Nucleus accumbens (tissue), 56 donors: ENCODE measurements at places on chromosomes 11 and 22.

GRCh38 chr22:19058713-19059451, 63.3 kb downstream of the DGCR2 start:
- no peak for DNase-seq

DNA sequence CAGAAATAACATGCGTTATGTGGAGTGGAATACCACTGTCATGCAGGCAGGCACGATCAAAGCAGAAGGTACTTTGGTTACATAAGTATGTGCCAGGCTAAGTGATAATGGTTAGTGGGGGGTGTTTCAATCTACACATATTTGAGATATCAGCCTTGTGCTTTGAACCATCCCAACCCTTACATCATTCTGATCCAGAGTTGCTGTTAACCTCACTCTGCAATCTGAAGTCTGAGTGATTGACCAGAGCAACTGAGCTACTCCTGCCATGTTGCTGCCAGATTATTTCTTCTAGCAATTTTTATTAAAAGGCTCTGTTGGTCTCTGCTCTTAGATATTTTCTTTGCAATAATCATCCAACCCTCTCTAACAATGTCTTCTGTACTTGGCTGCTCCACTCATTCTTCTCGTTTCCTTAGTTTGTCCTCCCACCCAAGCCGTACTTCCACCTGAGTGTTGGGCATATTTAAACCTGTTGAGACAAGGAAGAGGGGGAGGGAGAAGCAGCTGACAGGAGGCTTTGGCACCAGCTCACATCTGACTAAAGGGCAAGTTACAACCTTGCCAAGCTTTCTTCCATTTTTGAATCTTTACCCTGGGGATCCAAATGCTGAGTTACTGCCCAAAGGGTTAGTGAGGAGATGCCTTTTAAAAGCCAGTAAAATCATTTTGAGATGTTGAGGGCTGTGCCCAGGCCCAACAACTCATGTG, 114.1 kb upstream of the SESN3 start:
- DNase-seq: no peak

DNA sequence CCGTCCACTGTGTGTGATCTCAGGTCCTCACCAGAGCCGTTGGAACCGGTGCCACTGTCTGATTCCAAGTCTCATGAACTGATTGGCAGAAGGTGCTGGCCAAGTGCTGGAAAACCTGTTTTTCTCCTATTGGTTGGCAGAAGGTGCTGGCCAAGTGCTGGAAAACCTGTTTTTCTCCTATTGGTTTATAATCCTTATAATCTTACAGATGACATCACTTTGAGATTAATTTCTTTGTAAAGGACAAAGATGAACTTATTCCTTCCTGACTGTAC, 1106.3 kb downstream of the BRD1 start:
- DNase-seq: no peak

DNA sequence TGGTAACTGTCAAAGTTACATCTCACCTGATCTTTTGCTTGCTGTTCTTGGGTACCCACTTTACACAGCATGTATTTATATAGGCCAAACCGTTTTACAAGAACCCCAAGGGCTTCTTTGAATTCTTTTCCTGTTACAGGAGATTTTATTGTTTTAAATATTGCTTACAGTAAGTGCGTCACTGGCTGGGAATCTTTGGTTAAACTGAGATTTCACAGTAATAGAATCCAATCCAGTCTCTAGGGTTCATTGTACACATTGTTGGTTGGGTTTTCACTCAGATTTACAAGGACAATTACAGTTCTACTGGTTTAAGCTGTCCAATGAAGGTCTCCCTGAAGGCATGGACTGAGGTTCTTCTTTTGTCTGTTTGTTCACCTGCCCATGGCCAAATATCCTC, 171.7 kb downstream of the INSC start:
- no peak for DNase-seq

- DNase-seq: no peak
Measured at GRCh38 chr11:45967506-45967905, 45.0 kb downstream of the LARGE2 start.

- no peak for DNase-seq
Measured at GRCh38 chr22:23271597-23271908, 91.2 kb downstream of the BCR start.

DNA sequence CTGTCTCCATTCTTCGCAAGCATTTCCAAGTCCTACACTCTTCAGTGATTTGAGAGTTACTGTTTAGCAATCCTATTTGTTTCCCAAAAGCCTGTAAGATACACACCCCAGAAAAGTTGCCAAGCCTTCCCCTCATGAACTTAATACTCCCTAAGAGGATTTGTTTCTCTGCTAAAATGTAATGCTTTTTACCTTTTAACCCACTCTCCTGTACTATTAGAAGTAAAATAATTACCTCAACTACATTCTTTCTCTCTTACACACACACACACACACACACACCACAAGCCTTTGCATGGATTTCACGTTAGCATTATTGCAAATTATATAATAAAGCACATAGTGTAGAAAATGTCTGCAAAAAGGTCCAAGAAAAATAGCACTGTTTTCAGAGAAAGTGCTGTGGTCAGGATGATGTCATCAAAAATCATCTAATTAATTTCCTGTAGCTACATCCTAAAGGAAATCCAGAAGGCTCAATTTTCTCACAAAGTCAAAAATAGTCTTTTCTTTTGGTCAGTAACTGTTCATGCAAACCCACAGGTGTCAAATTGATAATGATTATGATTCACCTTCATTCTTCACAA, 364.1 kb upstream of the PITPNB start:
- DNase-seq: no peak

GRCh38 chr11:66684635-66685034, 6.9 kb upstream of the RBM4B start:
- no peak for DNase-seq

DNA sequence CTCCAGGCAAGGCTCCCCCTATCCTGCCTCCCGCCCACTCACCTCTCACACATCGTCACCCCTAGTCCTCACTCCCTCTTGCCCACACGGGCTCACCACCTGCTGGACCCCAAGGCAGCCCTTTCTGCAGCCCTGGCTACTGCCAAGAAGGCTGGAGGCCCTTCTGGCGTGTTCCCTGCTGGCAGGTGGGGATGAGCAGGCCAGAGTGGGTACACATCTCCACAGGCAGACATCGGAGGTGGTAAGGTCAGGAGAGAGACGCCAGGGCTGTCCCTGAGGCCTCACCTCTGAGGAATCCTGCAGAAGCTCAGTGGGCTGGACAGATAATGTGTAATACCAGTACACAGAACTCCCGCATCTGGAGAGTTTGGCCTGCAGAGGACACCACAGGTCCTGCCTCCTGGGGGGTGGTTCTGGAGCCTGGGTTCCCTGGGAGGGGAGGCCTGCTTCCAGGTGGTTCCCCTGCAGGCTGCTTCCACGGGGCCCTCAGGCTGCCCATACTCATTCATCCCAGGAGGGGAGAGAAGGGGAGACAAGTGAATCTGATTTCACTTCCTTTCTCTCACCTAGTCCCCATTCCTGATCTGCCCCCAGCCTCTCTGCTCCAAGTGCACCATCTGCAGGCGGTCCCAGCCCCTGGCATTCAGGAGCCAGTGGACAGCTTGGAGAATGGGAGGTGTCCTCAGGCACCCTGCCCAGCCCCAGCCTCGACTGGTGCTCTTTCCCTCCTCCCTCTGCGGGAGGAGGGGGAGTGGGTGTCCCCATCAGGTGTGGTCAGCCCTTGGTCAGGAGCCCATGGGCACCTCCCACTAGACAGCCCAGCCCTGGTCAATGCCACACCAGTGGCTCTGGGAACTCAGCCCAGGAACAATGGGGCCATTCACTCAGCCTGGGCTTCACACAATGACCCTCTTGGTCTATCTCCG, 6.1 kb upstream of the CHST1 start:
- DNase-seq: peak; percentile 69

DNA sequence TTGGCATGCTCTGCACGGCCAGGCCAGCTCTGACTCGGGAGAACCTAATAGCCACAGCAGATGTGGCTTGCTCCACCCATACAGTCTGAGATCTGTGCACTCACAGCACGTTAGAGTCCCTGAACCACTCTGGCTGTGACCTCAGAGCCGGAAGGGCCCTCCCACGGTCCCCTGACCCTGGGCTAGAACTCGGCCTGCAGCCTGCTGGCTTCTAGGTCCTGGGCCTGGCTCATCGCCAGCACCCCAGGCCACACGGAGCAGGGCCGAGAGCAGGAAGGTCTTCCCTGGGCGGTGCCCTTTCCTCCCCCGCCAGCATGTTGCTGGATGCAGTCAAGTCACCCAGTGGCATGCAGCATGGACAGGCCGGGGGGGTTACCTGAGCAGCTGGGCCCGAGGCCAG, 35.3 kb upstream of the TTLL12 start:
- no peak for DNase-seq

DNA sequence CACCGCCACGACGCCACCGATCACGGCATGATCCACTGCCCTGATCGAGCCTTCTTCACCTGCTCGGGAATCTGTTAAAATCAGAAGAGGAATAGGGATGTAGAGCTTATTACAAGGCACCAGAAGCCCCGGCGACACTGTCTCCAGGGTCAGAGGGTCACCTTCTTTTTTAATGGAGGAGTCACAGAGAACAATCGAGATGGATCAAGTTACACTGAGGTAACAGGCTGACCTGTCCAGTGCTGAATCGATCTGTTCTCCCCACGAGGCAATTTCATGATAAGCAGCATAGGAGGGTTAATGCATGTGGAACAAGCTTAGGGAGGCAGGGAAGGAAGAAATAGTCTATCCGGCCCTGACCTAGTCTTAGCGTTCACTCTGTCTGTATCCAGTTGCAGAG, 325.5 kb downstream of the CADM1 start:
- no peak for DNase-seq

DNA sequence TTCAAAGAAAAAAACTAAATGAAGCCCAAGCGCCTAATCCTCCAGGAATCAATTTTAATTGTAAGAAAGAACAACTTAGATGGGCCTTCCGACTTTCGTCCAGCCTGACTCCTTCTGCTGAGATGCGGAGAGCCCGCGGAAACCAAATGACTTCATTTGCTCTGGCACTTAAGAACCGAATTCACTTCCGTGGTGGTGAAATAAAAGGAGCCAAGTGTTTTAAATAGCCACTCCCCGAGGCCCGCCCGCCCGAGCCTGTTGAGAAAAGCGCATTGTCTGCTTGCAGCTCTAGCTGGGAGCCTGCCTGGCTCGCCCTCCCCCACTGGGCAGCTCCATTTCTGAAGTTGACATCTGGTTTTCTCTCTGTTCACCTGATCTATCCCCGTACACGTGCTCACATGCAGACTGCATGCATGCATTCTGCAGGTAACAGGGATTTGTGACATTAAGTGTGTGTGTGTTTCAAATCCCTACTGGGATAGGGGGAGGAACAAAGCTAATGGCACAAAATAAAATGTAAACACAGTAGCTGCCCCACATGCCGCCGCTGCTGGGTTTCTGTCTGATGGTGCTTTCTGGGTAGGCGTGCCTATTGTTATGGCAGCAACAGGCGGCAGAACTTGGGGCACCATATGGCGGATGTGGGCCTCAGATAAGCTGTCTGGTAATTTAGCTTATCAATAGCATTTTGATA, 6.2 kb downstream of the TEAD1 start:
- peak; percentile 82 for DNase-seq

DNA sequence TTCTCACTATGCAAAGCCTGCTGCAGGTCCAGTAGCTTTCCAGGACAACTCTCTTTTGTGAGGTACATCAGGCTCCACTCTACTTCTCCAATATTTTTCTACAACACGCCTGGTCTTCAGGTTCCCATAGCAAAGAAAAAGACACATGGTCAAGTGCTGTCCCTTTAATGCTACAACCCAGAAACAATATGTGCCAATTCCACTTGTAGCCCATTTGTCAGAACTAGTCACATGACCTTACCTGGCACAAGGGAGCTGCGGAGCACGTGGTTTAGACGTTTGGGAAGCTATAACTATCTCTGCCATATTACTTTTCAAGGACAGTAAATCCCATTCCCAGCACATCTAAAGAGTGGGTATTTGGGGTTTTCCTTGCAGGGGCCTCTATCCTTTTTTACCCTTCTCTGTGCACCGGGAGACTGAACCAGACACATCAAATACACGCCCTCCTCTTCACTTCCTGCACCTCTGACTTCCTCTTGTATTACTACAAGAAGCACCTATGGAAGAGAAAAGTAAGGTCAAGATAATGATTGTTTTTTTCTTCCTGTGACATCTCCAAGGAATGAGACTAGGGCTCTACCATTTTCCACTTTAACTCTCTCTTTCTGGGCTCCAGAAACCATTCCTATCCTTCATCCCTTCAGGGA, 237.6 kb downstream of the ETS1 start:
- no peak for DNase-seq

DNA sequence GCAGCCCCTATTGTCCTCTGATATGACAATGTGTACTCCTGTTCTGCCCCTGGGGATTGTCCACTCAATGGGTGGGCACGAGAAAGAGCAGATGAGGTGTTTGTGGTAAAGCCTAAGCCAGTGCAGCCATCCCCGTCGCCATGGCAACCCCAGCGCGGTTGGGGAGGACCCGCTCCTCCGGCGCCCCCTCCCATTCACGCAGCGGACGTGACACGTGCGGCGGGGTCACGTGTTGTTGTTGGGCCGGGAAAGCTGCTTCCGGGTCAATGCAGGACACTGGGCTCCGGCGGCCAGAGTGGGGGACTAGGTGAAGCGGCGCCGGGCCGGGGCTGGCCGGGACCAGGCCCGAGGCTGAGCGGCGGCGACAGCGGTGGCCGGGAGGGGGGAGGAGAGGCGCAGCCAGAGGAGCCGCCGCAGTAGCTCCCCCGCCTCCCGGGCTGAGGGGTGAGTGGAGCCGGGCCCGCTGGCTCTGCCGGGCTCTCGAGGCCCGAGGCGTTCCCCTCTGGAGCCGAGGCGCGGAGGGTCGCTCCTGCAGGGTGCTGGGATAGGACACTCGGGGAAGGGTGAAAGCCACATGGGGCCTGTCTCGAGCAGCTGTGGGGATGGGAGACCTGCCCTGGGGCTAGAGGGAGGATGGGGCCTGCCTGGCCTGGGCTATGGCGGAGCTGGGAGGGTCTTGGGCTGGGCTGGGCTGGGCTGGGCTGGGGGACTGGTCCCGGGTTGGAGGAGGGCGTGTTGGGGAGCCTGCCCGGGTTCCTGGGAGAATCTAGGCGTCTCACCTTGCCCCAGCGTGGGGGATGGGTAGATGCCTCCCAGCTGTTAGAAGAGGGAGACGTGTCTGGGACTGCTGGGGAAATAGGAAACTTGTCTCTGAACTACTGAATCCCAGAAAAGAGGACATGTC, at the start of gene TBCEL:
Gene TBCEL, plus strand, starts transcription at position 255 of the 904 bp plus-strand sequence. CDS start 21,589 bp downstream, outside the sequence.
- DNase-seq: peak; percentile 89

GRCh38 chr11:19924311-19924710, 211.7 kb downstream of the NAV2 start:
- DNase-seq: no peak

DNA sequence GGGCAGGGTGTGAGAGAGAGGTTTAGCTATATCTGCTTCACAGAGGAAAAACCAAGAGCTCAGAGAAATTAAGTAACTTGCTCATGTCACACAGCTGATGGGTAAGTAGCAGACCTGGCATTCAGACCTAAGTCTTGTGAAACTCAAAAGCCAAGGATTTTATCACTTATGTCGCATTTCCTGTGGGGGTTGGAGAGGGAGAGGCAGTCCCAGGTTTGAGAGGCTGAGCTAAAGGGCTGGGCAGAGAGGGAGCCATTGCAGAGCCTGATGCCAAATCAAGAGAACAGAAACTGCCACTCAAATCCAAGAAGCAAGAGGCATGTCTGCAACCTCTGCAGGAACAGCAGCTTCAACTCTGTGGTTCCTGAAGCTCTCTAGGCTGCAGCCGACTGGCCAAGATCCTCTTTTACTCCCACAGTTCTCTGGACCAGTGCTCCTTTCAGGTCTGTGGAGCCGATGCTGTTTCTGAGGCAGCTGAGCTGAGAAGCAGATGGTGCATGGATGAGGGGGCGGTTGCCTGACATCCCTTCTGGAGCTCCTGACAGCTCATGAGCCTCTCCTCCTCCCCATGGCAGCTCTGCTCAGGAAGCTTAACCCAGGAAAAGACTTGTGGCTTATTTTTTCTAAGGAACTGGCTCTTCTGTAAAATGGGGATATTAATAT, 47.6 kb upstream of the NAV2 start:
- peak; percentile 43 for DNase-seq
